Left renal cortex interstitium (tissue), 4 donors: ENCODE measurements at places on chromosomes 16 and 17.

GRCh38 chr16:3762107-3762750 is 44.9 kb upstream of the TRAP1 start:
- DNase-seq = no peak

GRCh38 chr16:84138824-84139627 is 6.0 kb downstream of the HSDL1 start:
- no peak for DNase-seq

DNA sequence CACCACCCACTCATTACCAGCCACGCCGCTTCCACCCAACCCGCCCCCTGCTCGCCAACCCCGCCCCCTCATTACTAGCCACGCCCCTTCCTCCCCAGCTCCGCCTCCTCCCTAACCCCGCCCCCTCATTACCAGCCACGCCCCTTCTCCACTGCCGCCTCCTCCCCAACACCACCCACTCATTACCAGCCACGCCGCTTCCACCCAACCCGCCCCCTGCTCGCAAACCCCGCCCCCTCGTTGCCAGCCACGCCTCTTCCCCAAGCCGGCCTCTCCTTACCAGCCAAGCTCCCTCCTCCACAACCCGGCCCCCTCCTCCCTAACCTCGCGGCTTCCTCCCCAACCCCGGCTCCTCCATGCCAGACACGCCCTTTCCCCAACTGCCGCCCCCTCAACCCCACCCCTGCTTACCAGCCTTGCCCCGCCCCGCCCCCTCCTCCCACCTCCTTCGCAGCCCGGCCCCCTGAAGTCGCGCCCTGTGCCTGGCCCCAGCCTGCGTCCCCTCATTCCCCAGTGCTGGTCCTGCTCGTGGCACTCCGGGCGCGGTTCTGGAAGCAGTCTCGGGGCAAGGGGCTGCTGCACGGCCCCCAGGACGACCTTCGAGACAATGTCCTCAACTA is 7.3 kb downstream of the SLC22A31 start:
- no peak for DNase-seq

GRCh38 chr16:17748044-17748719 is 277.4 kb upstream of the XYLT1 start:
- DNase-seq = no peak
